ENCODE measurements at places on chromosomes 11 and 22.

- no peak for DNase-seq
These were observed 156.8 kb downstream of the C11orf91 start for GRCh38 chr11:33543823-33544222.

GRCh38 chr11:112352907-112353306 lies 92.2 kb upstream of the PLET1 start:
- DNase-seq = no peak

DNA sequence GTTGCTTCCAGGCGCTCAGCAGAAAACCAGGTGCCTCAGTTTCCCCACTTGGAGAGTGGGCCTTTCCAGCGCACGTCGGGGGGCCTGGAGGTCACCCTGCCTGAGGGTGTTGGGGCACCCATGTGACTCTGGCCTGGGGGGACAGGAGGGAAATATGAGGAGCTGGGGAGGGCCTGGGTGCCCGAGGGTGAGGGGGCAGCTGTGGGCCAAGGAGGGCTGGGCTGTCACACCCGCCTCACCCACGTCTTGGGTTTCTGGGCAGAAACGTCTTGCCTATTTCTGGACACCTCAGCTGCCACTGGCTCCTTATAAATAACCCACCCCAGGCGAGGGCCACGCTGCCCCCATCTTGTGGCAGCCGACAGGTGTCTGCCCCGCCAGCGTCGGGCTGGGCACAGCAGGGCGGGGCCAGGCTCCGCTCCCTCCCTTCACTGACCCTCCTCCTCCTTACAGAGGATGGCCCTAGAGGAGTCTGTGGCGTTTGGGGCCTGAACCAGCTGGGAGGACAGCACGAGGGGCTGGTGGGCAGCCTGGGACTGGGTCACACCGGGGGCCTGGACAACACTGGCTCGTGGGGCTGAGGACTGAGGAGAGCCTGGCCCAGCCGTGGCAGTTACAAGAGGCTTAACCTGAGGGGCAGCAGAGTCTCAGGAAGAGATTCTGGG lies 1.5 kb downstream of the TNNT3 start:
- DNase-seq = no peak

GRCh38 chr11:1708716-1709115 lies 11.7 kb downstream of the KRTAP5-6 start:
- no peak for DNase-seq

DNA sequence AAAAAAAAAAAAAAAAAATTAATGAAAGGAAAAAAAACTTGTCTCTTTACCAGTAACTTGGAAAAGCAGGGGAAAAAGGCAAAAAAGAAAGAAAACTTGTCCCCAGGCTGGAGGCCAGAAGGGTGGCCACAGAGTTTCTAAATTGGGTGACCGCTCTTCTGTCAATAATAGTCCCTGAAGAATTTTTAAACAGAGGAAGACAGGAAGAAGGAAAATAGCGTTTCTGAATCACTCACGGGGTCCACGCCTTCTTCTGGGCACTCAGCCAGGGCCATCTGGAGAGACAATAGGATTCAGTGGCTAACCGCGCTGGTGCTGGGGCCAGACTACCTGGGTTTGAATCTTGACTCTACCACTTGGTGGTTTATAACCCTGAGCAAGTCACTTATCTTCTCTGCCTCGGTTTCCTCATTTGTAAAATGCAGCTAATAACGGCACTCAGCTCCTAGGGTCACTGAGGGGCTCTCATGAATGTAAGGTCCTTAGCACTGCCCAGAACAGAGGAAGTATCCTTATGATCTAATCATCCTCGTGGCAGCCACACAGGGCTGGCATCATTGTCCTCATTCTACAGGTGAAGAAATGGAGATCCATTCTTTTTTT lies 7.0 kb downstream of the C11orf86 start:
- DNase-seq = peak; percentile 36

All from NCI-H187 (cell line).